Skin of body (tissue), 3 donors: ENCODE measurements at places on chromosomes 16 and 17.

DNA sequence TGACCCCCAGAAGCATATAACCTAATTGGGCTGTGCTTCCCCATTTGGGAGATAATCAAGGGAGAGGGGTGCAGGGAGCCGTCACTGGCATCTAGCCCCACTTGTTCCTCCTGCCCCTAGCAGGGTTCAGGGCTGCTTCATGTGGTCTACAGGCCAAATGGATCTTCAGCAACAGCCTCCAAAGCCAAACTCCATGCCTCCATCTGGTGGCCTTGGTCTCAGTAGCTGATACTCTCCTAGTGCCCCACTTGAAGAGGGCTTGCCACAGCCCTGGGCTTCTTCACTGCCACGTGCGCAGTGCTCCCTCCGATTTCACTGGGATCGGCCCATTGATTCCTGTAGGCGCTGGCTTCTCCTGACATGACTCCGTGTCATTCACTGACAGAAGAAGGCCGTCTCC lies 24.6 kb downstream of the LYRM9 start:
- DNase-seq = no peak

- no peak for DNase-seq
Measured at GRCh38 chr16:49472598-49472997, 99.0 kb downstream of the C16orf78 start.

- DNase-seq = no peak
Measured at GRCh38 chr17:61331178-61331577, 68.5 kb upstream of the TBX2 start.

DNA sequence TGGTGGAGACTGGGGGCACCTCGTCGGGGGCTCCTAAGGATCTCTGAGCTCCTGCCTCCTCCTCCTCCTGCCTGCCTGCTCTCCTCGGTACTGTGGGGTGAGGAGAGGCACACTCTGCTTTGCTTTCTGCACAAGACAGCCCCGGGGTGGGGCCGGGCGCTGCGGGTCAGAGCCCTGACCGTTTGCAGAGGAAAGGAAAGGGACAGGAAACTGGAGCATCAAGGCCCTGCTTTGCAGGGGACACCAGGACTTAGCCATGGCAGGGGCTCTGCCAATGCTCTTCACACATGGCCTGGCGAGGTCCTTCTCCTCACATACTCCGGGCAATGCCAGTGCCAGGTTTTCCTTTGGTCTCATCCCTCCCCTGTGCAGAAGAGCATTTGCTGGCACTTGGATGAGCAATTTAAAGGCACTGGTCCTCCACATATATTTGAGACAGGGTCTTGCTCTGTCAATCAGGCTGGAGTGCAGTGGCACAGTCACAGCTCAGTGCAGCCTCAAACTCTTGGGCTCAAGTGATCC lies 23.8 kb upstream of the DOC2B start:
- no peak for DNase-seq

DNA sequence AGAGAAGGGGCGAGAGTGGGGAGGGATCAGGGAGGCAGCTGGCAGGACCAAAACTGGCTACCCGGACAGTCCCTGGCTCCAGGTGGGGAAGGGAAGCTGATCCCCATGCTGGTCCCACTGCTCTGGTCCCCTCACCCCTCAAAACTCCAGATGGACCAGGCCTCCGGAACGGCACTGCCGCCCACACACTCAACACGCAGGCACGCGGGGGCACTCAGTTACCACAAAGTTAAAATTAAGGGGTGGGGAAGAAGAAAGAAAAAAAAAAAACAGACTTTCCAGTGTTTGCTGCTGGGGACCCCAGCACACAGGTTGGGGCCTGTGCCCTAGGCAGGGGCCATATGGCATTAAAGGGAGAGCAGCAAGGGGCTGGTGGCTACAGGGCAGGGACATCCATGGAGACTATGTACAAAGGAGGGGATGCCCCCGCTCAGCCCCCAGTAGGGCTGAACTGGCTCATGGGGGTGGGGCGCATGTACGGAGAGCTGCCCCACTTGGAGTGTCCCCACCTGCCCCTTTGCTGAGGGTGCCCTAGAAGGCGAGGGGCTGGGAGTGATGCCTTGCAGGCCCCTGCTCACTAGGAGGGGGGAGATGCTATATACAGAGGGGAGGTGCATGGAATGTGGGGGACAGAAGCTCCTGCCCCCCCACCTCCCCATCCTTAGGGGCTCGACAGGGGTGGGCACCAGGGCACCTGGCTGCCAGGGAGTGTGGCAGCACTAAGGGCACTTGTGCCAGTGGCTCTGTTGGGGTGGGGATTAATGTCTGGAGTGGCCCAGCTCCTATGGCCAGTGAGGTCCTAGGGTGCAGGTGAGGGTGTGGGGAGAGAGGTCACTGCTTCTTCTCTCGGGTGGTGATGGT lies 5.6 kb downstream of the TP53I13 start:
- no peak for DNase-seq
